ENCODE measurements at places on chromosomes 2 and 18.

GRCh38 chr2:202608142-202608852 is 26.5 kb upstream of the FAM117B start:
- DNase-seq = no peak

DNA sequence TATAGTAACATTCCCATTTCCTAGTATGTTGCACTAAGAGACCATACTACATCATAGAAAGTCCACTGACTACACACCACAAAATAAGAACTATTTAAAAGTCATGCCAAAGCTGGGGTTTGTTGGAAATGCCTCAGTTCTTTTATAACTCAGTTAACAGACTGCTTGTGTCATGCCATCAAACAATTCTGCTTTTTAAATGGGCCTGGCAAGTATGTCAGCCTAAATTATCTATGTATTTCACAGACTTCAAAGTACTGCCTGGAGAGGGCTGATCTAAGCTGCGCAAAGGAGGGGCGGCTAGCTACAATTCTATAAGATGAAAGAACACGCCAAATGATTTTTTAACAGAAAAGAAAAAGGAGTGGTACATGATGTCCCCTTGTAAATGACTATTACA is 49.6 kb downstream of the FARSB start:
- no peak for DNase-seq

GRCh38 chr18:22739789-22740188 is 193.3 kb upstream of the RBBP8 start:
- DNase-seq = no peak

DNA sequence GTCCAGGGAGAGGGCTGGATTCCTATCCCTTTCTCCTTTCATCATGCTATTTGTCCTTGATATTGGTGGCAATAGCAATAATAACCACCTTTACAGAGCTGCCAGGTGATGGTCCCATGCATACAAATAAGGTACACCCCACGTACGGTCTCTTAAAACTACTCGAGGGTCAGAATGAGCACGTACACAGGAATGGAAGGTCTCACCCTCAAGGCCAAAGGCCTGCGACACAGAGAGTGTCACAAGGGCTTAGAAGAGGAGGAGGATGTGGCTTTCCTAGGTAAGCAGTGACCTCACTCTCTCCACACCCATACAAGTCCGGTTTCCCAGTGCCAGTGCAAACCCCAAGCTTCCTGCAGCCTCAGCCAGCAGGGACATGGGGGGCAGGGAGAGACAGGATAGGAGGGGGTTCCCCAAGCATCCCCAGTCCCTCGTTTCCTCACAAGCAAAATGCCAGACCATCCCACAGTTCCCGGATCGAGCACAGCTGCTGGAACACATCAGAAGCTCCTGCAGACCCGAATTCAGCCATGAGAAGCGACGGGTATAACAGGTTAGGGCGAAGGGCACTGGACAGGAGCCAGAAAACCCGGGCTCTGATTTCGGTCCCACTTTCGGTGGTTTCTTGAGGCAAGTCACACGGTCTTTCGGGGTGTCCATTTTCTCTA is 49.2 kb downstream of the PLB1 start:
- DNase-seq = no peak

GRCh38 chr2:73239776-73240175 is 5.7 kb downstream of the CCT7 start:
- DNase-seq = no peak

- no peak for DNase-seq
Measured at GRCh38 chr18:76363436-76364120, 131.5 kb downstream of the ZNF516 start.

GRCh38 chr2:158618891-158619490 is 162.2 kb downstream of the PKP4 start:
- DNase-seq = no peak

DNA sequence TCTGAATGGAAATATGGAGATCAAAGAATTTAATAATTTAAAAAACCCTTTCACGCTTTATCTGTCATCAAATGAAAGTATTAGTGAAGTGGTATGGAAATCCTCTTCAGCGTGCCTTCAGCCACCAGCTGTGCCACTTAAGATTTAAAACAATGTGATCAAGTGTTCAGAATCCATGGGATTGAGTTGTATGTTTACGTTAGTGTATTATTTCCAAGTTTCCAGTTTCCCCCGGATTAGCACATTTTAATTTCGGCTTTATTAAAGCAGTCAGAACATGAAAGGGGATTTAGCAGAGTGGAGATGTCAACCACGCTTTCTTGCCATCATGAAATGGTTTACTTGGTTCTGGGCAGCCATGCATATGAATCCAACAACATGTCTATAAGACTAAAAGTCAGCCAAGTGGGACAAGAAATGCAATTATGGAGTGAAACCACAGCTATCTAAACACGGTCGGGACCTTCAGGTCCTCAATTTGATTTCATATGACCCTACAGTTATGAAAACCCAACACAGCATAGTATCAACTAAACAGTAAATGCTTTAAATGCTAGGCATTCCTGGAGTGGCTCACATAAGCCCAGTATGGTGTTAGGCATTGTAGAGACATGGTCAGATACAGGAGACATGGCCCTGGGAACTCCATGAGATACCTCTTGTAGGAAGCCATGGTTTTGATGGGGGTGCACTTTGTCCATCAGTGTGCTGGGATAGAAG is 224.9 kb upstream of the EPAS1 start:
- DNase-seq = no peak

GRCh38 chr2:230924470-230925341 is at the start of gene GPR55:
Gene GPR55 (minus strand): TSS chr2:230925242. CDS start chr2:230910962, 14,280 bp downstream.
- no peak for DNase-seq

GRCh38 chr2:132549935-132550670 is 119.9 kb downstream of the LYPD1 start:
- no peak for DNase-seq

GRCh38 chr2:225282858-225283710 is 116.4 kb upstream of the NYAP2 start:
- no peak for DNase-seq

GRCh38 chr2:40096360-40096759 is 317.3 kb upstream of the THUMPD2 start:
- DNase-seq = no peak

DNA sequence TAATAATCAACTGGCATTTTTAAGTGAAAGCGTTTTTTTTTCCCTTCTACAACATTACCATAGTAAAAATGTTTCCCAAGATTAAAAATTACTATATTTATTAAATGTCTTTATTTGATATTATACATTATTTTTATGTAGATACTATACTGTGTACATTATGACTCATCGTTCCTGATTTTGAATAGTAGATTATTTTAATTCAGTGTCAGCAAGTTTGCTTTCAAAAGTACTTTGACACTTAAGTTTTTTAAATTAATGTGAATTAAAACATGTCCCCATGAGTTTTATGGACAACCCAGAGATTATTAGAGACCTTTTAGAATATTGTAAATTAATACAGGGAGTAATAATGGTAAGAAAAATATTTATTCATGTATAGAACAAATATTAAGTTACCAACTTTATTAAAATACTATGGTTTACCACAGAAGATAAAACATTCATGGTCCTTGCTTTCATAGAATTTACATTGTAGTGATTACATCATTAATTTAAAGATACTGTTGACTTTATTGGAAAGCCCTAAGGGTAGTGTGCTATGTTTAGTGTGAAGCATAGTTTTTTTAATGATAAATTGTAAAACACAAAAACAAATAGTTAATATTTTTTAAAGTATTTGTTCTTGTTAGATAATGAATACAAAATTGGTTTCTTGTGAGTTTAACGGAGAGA is 21.9 kb downstream of the DYNC1I2 start:
- DNase-seq = no peak

GRCh38 chr2:100242891-100243619 is 79.2 kb downstream of the LONRF2 start:
- peak; percentile 63 for DNase-seq

GRCh38 chr18:48806551-48807261 is 144.1 kb downstream of the SMAD7 start:
- no peak for DNase-seq

- DNase-seq = no peak
Measured at GRCh38 chr2:210527286-210527685, 29.1 kb upstream of the CPS1 start.

DNA sequence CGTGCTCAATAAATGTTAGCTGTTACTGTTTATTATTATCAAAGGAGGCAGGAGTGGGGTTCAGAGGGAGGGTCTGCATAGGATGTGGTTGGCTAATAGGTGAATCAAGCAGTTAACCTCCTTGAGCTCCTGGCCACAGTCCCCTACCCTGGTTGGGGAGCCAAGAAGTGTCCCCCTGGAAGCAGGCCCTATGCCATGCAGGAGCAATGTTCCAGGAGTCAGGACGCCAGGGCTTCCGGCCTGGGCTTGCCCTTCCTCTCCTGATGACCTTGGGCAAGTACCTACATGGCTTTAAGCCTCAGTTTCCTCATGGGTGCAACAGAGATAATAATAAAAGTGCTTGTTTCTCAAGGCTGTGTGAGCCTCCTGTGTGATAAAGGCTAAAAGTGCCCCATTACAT is 84.9 kb downstream of the DYSF start:
- no peak for DNase-seq

GRCh38 chr18:78642296-78642951 is 337.2 kb upstream of the SALL3 start:
- DNase-seq = no peak

DNA sequence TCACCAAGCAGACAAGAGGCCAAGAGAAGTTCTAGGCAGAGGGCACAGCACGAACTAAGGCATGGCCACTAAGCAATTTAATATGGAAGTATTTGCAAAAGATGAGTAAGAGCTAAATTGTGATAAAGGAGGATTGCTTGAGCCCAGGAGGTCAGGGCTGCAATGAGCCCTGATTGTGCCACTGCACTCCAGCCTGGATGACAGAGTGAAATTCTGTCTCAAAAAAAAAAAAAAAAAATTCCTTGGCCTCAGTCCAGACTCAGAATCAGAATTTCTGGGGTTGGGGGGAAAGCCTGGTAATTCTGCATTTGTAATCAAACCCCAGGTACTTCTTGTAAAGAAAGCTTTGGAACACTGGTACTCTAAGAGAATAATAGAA is 46.8 kb upstream of the RTN4 start:
- no peak for DNase-seq

- DNase-seq = peak; percentile 73
Measured at GRCh38 chr2:9205963-9206948, at the start of gene ASAP2. Gene ASAP2 (plus strand): TSS chr2:9206812. CDS start chr2:9207105, 293 bp downstream.

- DNase-seq = no peak
Measured at GRCh38 chr2:232368311-232368731, 10.2 kb upstream of the ALPP start.

GRCh38 chr2:10457846-10458598 is 9.9 kb upstream of the ODC1 start:
- no peak for DNase-seq

DNA sequence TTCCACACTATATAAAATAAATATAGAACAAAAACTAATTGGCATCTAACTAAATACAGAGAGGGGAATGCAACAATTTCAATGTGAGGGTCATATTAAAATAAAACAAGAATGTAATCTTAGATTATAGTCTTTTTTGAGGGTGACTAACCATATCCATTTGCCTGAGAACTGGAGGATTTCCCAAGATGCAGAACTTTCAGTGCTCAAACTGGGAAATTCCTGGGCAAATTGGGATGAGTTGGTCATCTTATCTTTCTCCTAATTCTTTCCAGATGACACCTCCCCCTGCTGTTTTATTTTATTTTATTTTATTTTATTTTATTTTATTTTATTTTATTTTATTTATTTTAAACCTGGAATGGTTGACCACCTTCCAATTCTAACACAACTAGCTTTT is 846.2 kb downstream of the SLC4A3 start:
- DNase-seq = no peak

GRCh38 chr2:96325884-96326255 is 753 bp downstream of the ITPRIPL1 start:
- no peak for DNase-seq

DNA sequence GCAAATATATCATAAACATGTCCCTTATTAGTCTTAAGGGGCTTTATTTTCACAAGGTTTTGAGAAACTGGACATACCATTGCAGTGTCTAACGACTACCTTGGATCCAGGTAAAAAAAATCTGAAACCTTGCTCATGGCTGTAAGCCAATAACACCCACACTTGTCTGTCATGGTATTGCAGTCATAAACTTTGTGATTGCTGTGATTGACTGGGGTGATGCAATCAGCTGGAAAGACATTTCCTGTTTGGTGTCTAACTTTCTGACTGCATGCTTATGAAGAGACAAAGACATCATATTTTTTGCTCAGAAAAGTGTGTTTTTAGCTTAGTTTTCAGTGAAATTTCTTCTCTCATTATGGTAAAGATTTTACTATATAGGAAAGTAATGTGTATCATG is 635.0 kb downstream of the TSN start:
- DNase-seq = no peak

DNA sequence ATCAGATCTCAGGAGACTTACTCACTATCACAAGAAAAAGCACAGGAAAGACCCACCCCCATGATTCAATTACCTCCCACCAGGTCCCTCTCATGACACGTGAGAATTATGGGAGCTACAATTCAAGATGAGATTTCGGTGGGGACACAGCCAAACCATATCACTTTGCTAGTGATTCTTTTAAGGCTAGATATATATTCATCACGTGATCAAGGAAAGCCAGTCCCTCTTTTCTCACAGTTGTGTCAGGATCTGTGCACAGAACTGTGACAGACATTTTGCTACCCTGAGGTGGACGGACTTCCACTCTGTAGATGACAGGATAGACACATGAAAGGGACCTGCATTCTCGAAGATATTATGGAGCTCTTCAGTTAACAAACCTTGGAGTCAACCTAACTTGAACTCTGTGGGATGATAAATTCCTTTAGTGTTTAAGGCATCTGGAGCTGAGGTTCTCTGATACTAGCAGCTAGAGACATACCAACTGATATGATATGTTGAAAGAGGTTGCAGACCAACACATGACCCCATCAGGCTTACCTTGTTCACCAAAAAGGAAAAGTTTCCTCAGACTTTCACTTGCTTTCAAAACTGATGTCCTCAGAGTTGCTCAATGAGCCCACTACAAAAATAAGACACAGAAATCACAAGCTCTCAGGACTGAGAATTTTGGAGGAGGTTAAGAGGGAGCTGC is 66.3 kb upstream of the SCG2 start:
- no peak for DNase-seq

- no peak for DNase-seq
Measured at GRCh38 chr2:113236367-113237159, 42.2 kb downstream of the PAX8 start.

GRCh38 chr18:48850822-48851598 is 99.8 kb downstream of the SMAD7 start:
- DNase-seq = no peak

DNA sequence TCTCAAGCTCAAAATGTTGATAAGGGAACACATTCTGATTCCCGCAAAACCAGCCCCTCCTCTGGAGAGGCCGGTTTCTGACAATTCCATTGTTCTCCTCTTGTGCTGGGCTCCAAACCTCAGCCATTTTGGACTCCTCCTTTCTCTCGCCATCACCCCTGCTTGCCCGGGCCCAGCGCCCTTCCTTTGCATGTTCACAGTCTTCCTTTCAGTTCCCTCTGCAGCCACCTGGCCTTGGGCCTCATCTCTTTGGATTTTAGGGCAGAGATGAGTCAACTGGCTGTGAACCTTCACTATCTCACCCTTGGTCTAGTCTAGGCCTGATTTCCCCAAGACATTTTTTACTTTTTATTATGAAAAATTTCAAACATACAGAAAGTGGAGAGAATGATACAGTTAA is 155.9 kb upstream of the MAP3K20 start:
- DNase-seq = no peak

GRCh38 chr2:95269036-95269680 is 5.1 kb upstream of the PROM2 start:
- no peak for DNase-seq
